Activated naive CD8-positive, alpha-beta T cell treated with anti-CD3 and anti-CD28 coated beads, Interleukin-2, amount 10 ng/mL, durations not matched to agents 7 days and 5 days (primary cell): ENCODE measurements at places on chromosomes 12 and 14.

GRCh38 chr12:124130691-124131591 lies 157.9 kb downstream of the ZNF664 start:
- no peak for DNase-seq

- DNase-seq = no peak
Measured at GRCh38 chr12:50248883-50249282, 34.4 kb downstream of the LIMA1 start.

DNA sequence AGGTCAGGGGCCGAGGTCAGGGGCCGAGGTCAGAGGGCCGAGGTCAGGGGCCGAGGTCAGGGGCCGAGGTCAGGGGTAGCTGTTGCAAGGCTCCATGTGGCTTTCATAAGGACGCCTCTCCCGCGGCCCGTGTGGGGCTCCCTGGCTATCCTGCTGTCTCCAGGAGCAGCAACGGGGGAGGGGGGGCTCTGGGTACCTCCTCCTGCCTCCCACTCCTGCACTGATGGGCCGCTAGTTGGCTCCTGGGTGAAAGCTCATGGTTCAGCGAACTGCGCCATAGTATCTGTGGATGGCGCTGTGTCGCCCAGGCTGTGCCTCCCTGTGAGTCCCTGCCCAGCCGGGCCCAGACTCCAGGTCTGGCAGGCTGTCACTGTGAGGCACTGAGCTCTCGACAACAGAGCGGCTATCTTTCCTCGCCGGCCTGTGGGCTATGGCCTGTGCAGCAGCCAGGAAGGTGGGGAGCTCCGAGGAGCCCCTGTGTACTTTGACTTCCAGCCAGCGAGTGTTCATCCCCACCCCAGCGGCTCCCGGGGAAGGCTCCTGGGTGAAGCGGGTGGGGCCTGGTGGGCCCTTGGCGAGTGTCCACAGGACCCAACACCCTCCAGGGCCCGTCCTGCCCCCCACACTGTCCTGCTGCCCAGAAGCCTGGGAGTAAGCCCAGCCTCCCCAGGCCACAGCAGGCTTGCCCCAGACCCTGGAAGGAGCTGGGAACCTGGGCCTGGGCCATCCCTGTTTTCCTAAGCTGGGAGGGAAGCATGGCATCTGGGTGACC lies 8.1 kb downstream of the RFLNA start:
- DNase-seq = no peak

DNA sequence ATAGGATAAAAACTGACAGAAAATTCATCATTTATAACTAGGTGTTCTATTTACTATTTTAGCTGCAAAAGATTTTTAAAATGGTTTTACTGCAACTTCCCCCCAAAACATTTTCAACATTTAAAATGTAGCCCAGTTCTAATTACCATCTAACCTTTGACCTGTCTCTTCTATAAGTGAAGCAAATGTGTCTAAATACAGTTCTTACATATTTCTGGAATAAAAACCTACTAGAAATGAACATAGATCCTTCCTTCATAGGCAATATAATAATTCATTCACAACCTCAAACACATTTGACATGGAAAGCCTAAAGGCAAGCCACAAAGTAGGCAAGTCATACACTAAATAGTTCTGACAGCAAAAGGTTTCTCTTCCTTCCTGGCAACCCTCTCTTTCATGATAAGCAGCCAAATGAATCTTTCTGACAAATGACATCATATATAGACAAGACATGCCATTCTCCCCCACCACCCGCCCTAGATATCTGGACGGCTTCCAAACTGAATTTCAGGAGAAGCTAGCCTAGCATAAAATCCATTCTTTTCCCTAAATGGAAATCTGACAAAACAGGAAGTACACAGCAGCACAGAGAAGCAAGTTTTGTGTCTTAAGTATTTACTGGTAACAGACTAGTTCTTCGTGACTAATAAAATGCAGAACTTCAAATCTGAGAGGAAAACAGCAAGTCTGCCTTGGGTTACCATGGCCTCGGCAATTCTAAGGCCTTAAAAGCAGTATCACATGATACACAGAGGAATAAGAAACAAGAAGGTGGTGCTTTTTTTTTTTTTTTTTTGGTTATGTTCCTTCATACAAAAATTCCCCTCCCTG lies 17.2 kb upstream of the ARID4A start:
- DNase-seq = no peak

GRCh38 chr12:78698747-78699146 lies 165.8 kb upstream of the SYT1 start:
- DNase-seq = no peak
